Ovary (tissue), 10 donors: ENCODE measurements at places on chromosomes 12 and 14.

GRCh38 chr12:101697930-101698799 lies 725 bp downstream of the CHPT1 start:
- peak; percentile 73 for DNase-seq

- DNase-seq, result no peak
These were observed 367.3 kb downstream of the C12orf50 start for GRCh38 chr12:87661786-87662377.

GRCh38 chr14:59195912-59196311 lies 7.4 kb downstream of the DAAM1 start:
- DNase-seq, result no peak

- no peak for DNase-seq
These were observed 7.8 kb downstream of the LRTM2 start for GRCh38 chr12:1827826-1828805.

DNA sequence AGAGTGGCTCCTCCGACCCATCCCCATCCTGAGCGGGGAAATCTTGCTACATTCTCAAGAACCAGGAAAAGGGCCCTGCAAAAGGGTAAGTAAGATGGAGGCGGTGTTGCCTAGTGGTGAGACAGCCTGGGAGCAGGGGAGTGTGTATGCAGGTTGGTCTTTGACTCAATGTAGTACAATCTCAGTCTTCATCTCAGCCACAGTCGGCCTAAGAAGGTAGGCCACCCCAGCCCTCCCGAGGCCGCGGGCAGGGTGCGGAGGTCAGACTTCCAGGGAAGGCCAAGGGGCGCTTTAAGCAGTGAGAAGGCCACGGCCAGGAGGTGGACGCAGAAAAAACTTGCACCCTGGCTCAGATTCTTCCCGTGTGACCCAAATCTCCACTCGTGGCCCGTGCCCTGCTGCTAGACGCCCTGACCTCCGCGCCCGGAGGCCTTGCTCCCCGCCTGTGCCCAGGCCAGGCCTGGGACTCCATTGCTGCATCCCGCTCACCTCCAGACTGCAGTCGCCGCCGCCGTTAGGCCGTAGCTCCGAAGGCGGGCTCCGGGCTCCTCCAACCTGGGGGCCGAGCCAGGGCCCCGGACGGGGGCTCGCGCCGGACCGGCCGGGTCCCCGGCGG lies 435 bp downstream of the FOXM1 start:
- DNase-seq, result no peak

- no peak for DNase-seq
These were observed 1.2 kb downstream of the KRT86 start for GRCh38 chr12:52275686-52276085.

DNA sequence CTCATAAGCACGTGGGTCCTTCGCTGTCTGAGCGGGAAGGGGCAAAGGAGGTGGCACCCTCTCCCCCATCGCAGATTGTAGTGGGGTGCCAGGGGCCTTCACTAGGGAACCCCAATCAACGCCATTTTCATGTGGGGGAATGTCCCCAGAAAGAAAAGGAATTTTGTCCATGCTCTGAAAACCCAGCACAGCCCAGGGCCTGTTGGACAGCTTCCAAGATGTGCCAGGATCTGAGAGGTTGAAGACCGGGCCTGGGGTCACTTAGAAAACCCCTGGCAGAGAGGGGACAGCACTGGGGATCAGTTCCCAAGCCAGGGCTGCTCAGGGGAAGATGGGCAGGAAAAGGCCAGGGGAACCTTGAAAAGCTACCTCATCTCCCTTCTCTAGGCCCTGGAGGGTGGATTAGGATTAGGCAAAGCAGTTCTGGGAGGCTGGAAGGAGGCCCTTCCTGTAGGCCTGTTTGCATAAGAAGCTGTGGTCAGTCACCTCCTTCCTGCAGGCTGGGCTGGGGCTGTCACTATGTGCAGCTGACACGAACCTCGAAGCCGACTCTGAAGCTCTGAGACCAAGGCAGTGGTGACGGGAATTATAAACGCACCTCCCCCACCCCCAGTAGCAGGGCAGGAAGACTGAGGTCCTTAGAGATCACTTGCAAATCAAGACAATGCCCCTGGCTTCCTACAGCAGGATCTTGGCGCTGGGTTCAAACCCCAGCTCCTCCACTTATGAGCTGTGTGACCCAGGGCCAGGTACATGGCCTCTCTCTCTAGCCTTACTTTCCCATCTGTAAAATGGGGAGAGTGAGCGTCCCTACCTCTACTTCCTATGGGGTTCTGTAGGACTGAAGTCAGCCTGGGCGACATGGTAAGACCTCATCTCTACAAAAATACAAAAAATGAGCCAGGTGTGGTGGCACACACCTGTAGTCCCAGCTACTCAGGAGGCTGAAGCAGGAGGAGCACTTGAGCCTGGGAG lies 29.0 kb downstream of the TESC start:
- DNase-seq, result no peak

DNA sequence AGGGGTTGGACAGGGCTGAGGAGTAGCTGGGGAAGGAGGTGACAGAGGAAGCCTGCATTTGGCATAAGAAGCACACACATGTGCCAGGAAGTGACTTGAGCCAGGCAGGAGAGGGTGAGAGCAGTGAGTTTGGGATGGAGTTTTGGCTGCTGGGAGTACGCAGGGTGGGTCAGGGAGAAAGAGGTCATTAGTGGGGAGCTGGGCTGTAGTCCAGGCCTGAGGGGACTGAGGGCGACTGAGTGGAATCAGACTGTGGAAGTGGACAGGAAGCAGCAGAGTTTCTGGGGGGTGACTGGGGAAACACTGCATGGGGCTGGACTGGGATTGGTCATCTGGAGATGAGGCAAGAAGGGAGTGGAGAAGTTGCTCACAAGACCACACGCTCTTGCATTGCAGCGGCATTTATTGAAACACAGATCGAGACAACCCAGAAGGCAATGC lies 7.6 kb downstream of the KRT85 start:
- no peak for DNase-seq

GRCh38 chr12:54341378-54342300 lies 16.7 kb downstream of the COPZ1 start:
- no peak for DNase-seq

- DNase-seq, result peak; percentile 60
These were observed 1.5 kb downstream of the KRT8 start for GRCh38 chr12:52903285-52903854.

DNA sequence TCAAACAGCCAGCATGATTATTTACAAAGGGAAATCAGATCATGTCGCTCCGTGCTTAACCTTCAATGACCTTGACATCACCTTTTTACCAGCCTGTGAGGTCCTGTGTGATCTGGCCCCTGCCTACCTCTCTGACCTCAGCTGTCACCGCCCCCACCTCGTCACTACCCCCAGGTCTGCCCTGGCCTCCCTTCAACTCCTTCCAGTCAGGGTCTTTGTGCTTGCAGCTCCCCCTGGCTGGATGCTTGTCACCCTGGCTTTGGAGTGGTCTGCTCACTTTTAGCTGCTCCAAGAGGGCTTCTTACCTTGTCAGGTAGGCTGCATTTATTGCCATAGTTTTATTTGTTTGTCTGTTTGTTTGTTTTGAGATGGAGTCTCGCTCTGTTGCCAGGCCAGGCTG lies 8.2 kb upstream of the MAX start:
- DNase-seq, result no peak

DNA sequence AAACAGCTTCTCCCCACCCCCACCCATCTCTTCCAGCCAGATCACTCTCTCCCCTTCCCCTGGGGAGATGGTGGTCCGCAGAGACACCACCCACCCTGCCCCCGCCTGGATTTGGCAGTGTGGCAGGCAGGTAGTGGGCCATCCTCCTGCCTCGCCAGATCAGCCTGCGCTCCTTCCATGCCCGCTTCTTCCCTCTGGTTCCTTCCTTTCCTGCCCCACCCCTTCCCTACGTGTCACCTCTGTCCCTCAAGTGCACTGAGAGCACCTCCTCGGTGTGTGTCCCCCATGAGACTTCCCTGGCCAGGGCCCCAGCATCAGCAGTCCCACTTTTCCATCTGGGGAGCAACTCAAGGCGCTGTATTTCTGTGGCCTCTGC lies 632 bp downstream of the NYNRIN start:
- DNase-seq, result no peak

DNA sequence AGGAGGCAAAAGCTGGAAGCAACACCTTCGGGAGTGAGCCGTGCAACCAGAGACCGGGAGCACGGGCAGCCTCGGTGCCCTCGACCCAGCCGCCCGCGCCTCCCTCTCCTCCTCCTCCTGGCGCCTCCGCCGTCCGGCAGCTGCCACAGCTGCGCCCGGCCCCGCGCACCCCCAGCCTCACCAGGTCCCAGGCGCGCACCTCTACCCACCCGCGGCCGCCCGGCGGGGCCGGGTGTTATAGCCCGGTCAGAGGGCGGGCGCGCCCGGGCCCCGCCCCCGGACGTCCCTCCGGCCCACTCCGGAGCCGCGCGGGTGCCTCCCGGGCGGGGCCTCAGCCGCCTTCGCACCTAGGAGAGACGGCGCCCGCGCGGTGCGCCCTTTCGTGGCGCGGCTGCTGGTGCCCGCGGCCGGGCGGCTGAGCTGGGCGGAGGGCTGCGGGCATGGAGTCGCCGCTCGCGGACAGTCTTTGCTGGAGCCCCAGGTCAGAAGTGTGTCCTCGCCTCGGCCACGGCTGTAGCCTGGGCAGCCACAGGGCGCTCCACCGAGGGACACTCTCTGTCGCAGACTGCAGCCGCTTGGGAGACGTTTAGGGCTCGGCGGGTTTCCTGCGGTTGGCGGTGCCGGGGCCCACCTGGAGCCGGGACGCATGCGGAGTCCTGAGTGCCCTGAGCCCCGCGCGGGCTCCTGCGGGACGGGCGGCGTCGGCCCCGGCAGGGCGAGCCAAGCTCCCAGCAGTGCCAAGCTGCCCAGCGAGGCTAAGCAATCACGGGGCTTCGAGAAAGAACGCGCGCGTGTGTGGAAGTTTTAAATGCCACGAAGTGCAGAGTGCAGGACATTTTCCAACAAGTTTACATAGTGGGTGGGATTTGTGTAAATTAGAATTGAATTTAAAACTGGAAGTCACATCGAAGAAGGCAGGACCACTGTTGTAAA lies at the start of gene CPM:
Gene CPM, minus strand, starts transcription at position 211 of the 933 bp plus-strand sequence. CDS start 334 bp downstream, outside the sequence.
- DNase-seq, result peak; percentile 85

GRCh38 chr14:61710853-61711817 lies 15.8 kb downstream of the HIF1A start:
- DNase-seq, result no peak

DNA sequence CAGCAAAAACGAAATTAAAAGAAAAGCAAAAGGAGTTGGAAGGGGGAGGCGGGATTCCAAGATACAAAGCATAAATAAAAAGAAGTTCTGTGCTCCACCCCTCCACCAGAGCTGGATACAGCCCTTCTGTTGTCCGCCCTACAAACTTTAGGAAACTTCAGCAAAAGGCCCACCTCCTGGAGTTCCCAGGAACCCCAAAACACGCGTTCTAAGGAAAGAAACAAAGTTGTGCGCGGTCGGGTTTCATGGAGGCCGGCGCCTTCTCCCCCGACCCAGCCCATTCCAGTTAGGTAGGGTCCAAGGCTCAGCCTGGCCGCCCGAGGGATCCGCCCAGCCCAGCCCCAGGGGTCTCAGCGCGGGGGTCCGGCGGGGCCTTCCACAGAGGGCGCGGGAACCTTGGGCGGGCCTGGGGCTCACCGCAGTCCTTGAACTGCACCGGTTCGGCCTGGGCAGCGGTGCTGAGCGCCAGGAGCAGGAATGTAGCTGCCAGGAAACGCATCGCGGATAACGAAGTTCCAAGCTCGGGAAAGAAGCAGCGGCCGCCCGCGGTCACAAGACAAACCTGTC lies at the start of gene NPC2:
Gene NPC2, minus strand, starts transcription at position 530 of the 567 bp plus-strand sequence. Its CDS starts 31 bp downstream, at position 499.
- DNase-seq, result no peak

DNA sequence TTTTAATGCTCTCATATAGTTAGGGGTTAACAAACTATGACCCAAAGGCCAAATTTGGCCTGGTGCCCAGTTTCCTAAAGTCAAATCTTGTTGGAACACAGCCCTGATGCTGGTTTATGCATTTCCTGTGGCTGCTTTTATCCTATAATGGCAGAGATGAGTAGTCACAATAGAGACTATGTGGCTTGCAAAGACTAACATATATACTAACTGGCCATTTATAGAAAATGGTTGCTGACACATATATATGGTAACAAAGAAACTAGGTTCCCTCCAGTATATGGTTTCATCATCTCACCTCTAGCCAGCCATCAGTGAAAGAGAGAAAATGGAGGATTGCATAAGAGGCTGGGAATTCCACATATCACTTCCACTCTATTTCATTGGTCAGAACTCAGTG lies 10.8 kb downstream of the NAV3 start:
- DNase-seq, result no peak

DNA sequence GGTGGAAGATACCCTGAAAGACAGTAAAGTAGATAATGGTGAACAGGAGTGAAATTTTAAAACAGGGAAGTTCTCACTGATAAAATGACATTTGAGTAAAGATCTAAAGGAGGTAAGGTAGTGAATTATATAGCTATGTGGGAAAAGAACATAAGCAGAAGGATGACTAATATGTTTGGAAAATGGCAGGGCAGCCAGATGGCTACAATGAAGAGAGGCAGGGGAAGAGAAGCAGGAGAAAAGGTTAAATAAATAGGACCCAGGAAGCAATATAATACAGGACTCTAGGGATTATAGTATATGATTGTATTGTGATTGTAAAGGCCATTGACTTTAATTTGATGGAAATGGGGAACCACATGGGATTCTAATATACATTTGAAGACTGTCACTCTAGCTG lies 33.0 kb downstream of the SCFD1 start:
- DNase-seq, result no peak

- no peak for DNase-seq
These were observed 51.8 kb downstream of the MSRB3 start for GRCh38 chr12:65330331-65330730.

GRCh38 chr14:101017806-101018560 lies 114.5 kb upstream of the RTL1 start:
- no peak for DNase-seq
